ENCODE measurements at places on chromosomes 2 and 18. TPM values are rescaled to one million over a fixed set of nuclear protein-coding genes. Genes with fewer than 3 reads are reported as not detected.

GALR1 gene
- not detected for total RNA-seq

NPPC gene
- total RNA-seq, result not detected

KLHL14 gene
- 0.07 TPM for total RNA-seq

MATN3 gene
- total RNA-seq, result 2.3 TPM

CRYGD gene
- total RNA-seq, result not detected
